ENCODE measurements at places on chromosomes 7 and 10.

GRCh38 chr7:150784120-150784736 lies 15.9 kb downstream of the TMEM176B start:
- DNase-seq, result no peak

- DNase-seq, result peak; percentile 1
These were observed 40.0 kb upstream of the AGR3 start for GRCh38 chr7:16921644-16922257.

- DNase-seq, result no peak
These were observed 41.4 kb upstream of the SLC26A5 start for GRCh38 chr7:103487419-103487818.

DNA sequence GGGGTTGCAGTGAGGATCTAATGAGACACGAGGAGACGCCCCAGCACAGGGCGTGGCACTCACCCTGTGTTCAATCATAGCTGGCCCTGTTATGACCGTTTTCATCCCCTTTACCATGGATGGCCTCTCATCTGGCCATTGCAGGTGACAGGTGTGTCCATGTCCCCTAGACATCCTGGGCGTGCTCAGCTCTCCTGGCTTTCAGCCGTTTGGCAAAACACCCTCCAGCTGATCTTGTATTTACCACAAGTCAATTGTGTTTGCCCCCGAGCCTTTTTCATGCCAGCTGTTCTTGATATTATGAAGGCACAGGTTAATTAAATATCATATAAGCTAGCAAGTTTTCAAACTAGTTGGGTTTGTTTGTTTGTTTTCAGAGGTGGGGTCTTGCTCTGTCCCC lies 97.1 kb downstream of the CHST15 start:
- no peak for DNase-seq

DNA sequence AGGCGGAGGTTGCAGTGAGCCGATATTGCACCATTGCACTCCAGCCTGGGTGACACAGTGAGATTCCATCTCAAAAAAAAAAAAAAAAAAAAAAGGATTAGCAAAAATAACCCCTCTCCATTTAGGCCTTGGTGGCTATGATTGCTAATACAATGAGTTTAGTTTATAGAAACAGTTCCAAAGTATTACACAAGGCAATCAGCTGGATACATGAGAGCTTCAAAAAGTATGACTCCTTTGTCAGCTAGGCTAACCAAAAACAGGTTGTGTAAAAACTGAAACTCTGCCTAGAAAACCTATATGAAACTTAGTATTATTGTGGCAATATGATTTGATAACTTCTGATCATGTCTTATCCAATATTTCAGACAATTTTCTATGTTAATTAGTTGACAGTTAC lies 57.2 kb downstream of the SUGCT start:
- no peak for DNase-seq

- DNase-seq, result no peak
These were observed 50.9 kb downstream of the ANKMY2 start for GRCh38 chr7:16594676-16595075.

DNA sequence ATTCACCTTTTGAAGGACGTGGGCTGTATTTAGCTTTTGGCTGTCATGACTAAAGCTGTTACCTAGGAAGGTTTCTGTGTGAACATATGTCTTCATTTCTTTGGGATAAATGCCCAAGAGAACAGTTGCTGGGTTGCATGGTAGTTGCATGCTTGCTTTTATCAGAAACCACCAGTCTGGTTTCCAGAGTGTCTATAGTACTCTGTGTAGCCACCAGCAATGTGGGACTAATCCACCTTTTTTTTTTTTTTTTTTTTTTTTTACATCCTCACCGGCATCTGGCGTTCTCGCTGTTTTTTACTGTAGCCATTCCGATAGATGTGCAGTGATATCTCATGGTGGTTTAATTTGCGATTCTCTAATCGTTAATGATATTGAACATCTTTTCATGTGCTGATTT lies 297.8 kb downstream of the SDK1 start:
- no peak for DNase-seq

- DNase-seq, result no peak
These were observed 201.1 kb downstream of the LRRN3 start for GRCh38 chr7:111292026-111292470.

DNA sequence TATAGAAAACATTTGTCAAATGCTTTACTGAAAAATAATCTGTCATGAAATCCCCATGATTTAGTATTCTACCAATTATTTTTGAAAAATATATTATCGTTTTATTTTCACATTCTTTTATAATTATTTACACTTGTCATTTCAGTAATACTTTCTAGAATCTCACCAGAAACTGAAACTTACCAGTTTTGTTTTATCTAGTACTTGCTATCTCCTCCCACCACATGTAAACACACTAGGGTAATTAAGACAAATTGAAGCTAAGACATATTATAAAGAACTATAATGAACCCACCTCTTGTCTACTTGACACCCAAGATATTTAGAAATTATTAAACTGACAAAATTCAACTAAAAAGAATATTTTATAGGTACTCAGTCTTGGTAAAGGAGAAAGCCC lies 51.5 kb upstream of the GRM3 start:
- DNase-seq, result no peak

- no peak for DNase-seq
These were observed 24.1 kb upstream of the FFAR4 start for GRCh38 chr10:93542358-93542791.

- DNase-seq, result no peak
These were observed 86.7 kb upstream of the PRKAR2B start for GRCh38 chr7:106957766-106958165.

GRCh38 chr7:68547181-68547580 lies 1051.1 kb upstream of the AUTS2 start:
- DNase-seq, result no peak

DNA sequence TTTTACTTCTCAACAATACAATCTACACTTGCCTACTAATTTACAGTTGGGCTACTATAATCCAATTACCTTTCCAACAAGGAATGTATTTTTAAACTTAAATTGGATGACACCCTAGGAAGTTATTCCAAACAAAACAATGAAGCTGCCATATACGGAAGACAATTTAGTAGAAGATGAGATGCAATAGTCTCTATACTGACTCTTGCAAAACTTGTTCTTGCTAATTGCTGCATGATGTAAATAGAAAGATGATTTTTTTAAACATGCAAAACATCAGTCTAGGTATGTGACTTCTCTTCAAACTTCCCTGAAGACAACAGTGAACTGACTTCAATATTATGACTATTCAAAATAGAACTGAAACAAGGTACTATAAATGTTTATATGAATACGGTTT lies 17.6 kb downstream of the NT5C3A start:
- DNase-seq, result no peak

DNA sequence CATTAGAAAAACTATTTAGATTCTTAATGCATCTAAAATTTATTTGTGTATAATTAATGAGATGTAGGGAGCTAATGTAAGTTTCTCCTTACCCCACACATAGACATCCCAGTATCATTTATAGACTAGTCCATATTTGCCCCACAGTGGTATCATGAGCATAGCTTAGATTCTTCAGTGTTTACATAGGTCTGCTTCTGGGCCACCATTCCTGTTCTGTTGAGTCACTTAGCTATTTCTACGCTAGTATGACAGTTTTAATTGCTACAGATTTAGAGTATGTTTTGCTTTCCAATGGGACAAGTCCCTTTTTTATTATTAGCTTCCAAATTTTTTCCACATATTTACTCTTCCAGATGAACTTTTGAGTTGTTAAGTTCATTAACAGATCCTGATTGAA lies 69.4 kb downstream of the MCMBP start:
- DNase-seq, result no peak

GRCh38 chr7:138354066-138354465 lies 106.0 kb upstream of the TRIM24 start:
- no peak for DNase-seq

- no peak for DNase-seq
These were observed 361.8 kb downstream of the GATA3 start for GRCh38 chr10:8416192-8416701.

GRCh38 chr10:60980997-60981396 lies 37.0 kb upstream of the RHOBTB1 start:
- DNase-seq, result no peak

DNA sequence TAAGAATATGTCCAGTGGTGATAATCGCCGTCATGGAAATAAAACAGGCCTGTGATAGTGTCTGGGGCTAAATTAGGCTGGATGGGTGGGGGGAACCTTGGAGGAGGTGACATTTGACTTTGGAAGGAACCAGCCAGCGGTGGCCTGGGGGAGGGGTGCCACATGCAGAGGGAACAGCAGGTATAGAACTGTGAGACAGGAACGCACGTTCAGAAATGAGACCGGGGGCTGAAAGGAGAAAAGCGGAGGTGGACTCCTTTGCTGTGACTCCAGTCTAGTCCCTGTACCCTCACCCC lies 2.6 kb upstream of the CYP26A1 start:
- DNase-seq, result no peak

DNA sequence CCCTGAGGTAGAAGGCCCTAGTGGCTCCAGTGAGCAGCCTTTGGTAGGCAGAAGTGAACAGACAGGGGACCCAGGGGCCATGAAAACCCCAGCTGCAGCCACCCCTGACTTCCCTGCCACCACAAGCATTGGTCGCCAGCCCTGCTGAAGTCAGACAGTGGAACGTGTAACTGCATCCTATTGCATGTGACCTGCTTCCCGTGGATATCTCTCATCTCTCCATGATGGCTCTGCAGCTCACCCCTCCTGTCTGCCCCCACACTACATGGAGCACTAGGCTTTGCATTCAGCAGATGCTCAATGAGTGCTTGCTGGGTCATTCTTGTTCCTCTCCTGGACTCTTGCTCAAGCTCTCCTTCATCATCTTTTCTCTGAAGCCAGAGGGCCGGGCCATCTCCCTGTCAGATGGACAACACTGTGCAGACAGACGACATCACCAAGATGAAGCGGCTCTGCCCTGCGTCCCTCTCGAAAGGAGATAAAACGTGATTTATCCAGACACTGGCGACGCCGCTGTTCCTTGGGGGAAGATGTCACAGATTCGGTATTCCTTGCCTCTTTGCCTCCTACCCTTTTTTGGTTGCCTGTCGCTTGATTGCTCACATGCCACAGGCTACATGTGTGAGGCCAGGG lies 117.5 kb downstream of the SH3PXD2A start:
- no peak for DNase-seq

DNA sequence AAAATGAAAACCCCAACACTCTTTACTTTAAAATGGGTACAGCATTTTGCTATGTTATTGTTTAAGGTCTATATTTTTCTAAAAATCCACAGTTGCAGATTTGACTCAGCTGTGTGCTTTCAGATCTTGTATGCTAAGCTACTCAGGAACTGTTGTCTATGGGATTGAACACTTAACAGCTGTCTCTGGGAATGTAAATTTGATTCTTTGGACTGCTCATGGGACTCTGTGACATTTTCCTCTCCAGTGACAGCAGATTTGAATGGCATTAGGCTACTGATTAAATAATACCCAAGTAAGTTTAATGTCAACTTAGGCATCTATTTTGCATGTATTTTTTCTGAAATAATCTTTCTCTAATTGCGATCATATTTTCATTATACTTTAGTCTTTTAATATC lies 1.7 kb upstream of the CD36 start:
- no peak for DNase-seq

DNA sequence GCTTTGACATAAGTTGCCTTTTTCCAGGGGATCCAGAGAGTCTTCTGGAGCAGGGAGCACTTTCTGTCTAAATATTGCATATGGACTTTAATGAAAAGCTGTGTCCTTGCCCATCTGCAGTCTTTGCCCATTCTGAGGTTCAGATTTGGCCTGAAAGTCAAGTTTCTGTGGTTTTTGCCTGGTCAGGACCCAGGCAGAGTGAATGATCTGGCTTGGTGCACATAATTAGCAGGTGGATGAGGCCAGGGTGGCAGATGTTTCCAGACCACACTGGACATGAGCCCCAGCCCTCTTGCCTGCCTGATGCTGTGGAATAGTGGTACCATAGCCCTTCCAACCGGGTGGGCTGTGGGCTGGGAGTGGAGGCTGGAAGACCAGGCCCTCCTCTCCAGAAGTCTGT lies 11.0 kb downstream of the HECW1 start:
- no peak for DNase-seq

GRCh38 chr10:29204070-29204800 lies 84.6 kb upstream of the LYZL1 start:
- no peak for DNase-seq

GRCh38 chr10:29237786-29238185 lies 51.1 kb upstream of the LYZL1 start:
- DNase-seq, result no peak

DNA sequence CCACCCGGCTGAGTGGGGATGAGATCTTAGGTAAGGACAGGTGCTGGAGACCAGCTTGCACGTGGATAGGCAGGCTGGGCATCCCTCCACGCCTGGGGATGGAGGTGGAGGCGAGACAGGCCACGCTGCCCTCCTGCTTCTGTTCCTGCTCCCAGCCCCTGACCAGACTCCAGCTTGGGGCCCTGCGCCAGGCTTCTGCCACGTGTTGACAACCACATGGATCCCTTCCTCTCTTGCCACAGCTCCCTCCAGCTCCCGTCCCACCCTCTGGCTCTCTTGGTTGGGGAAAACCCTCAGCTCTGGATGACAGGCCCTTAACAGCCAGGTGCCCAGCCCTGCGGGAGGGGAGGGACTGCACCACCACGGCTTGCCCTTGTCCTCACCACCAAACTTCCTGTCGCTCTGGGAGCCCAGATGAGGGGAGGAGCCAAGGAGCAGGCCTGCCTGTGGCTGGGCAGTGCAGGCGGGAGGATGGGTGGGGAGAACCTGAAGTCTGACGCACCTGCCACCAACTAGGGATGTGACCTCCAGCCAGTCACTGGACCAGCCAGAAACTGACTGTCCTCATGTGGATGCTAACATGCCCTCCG lies 36.0 kb downstream of the KCNH2 start:
- DNase-seq, result peak; percentile 10

GRCh38 chr10:129790715-129791446 lies 173.2 kb downstream of the EBF3 start:
- DNase-seq, result no peak

DNA sequence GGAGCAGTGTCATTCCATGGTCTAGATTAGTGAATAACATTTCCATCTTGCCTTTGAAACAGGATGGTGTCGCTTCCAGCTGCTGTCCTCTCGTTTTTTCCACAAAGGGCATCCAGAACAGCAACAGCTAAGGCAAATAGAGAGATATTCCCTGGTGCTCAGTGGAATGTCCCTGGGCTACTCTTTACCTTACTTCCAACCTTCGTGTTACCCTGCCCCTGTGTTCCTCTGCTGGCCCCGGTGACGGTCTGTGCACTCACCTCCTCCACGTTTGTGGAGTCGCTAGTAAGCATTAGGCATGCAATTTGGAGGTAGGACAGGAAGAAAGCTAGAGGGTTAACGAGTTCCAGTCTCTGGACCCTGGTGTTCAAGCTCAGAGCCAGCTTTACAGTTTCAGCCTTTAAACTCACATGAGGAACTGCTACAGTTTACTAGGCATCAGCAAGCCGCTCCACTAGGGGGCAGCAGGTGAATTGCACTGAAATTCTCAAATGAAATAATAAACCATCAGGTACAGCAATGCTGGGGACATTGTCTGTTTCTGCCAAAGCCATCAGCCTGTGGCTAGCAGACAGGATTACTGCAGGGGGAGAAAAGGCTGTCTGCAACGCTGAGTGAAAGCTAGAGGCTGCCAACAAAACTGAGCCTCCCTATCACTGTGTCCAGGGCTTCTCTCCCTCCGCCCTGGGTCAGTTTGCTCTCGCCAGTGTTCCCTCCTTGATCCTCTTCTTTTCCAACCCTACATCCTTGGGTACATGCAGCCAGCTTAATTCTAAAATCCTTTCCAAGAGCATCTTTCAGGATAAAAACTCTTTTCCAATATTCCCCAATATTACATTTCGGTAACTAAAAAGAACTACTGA lies 9.0 kb downstream of the MRPL32 start:
- DNase-seq, result peak; percentile 41

- no peak for DNase-seq
These were observed 711.3 kb downstream of the GRM8 start for GRCh38 chr7:126541406-126541805.

GRCh38 chr10:123804716-123805115 lies 86.9 kb downstream of the CPXM2 start:
- DNase-seq, result no peak

Data from stimulated activated naive CD4-positive, alpha-beta T cell (primary cell).